Naive thymus-derived CD4-positive, alpha-beta T cell (primary cell): ENCODE measurements at places on chromosomes 1 and 21.

DNA sequence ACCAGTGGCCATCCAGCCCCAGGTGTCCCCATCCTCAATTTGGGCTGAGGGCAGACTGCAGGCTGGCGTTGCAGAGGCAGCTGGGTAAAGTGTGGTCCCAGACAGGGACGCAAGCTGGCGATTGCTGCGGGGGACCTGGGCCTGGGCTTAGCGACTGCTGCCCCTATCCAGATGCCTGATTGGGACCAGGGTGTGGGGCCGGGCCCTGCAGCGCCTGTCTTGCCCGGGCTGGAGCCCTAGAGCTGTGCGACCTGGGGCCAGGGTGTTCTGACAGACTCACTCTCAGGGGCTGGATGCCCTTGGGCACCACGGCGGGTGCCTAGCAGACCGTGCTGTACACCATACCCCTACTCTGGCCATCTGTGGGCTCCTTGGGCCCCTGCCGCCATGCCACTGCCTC is 16.2 kb upstream of the FAAP20 start:
- no peak for DNase-seq

- DNase-seq, result no peak
These were observed 1.9 kb downstream of the TRMT13 start for GRCh38 chr1:100134872-100135271.

GRCh38 chr1:182071924-182072323 is 10.4 kb upstream of the ZNF648 start:
- no peak for DNase-seq

DNA sequence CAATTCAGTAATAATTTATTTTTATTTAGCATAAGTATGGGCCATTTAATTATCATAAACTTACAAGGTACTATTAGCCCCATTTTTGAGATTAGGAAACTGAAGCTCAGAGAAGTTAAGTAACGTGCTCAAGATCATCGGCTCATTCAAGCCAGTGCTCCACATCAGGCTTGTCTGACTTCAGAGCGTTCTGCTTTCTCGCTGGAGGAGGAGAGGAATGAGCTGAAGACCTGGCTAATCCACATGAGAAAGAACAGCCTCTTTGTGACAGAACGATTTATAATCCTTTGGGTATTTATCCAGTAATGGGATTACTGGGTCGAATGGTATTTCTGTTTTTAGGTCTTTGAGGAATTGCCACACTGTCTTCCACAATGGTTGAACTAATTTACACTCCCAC is 39.7 kb downstream of the DDX20 start:
- DNase-seq, result no peak

- no peak for DNase-seq
These were observed 23.8 kb downstream of the PMVK start for GRCh38 chr1:154912755-154913154.

- DNase-seq, result no peak
These were observed 50.4 kb downstream of the ELK4 start for GRCh38 chr1:205581321-205581980.

GRCh38 chr1:10594595-10595223 is 120.0 kb downstream of the PEX14 start:
- no peak for DNase-seq

DNA sequence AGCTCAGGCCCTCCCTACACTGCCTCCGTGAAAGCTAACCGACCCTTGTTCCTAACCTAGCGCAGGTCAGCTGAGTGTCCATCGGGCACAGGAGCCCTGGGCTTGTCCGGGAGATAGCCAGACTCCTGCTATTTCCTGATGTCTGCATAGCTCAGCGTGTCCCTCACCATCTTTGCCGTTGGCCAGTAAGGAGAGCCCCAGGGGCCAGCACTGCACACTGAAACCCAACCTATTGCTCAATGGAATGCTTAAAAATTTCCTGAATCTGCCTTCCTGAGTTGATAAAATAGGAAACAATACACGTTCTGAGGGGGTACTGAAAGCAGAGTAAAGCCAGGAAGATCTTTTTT is 2.2 kb downstream of the RUNX1 start:
- DNase-seq, result no peak

DNA sequence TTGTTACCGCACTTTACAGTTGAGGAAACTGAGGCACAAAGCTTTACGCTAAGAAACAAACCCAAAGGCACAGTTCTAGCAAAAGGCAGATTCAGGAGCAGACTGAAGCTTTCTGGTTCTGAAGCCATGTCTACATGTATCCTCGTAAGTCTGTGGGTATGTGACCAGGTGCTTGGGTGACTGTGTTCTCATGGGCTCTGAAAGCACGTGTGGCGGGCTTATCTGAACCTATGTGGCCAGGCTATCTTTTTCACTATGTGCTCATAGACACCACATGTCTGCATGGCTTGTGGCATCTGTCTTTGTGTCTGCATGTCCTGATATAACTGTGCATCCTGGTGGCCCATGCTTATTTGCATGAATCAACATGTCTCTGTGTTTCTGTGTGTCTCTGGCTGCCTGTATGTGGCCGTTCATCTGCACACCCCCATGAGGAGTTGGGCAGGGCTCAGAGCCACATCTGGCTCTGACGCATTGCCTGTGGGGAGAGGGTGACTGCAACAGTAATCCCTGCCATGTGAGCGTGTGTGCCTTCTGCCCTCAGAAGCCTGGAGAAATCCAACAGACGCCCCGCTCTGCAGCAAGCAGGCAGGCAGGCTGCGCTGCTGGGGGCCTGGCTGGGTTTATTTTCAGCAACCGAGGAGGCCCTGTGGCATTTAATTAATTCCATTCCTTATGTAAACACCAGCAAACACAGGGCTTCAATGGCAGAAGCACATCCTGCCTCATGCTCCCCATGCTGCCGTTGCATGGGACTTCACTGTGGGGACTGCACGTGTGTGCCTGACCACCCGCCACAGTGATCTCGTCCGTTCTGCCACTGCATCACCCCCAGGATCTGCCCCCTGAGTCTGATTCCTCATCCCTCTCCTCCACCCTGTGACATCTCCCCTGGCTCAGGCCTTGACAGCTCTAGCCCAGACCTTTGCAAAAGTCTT is 115.4 kb downstream of the TRABD2B start:
- DNase-seq, result no peak
